Activated CD4-positive, alpha-beta memory T cell treated with anti-CD3 and anti-CD28 coated beads, Interleukin-2, amount 10 ng/mL, durations not matched to agents 7 days and 5 days (primary cell): ENCODE measurements at places on chromosomes 1 and 21. TPM values are rescaled to one million over a fixed set of nuclear protein-coding genes. Genes with fewer than 3 reads are reported as not detected.
A peak's percentile ranks its signal among the peaks of the same experiment; 100 is the strongest.

- DNase-seq = peak; percentile 17
These were observed 131.9 kb downstream of the CRB1 start for GRCh38 chr1:197399755-197400521.

- DNase-seq = no peak
These were observed 74.8 kb upstream of the TINAGL1 start for GRCh38 chr1:31501505-31501904.

DNA sequence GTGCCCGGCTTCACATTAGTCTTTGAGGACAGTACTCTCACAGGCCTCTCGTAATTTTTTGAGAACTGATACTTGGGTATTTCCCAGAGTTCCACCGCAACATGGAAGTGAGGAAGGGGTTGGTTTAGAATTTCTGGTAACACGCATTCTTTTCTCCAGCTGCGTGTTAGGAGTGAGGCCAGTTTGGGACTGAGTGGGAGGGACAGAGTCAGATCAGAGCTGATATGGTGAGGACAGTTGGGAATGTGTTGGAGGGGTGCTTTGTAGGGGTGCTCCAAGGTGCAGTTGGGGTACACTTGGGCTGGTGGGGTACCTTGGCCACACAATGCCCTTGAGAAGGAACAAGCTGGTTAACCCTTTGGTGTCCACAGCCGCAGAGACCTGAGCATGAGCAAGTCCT is 6.7 kb downstream of the FBXO6 start:
- DNase-seq = no peak

DNA sequence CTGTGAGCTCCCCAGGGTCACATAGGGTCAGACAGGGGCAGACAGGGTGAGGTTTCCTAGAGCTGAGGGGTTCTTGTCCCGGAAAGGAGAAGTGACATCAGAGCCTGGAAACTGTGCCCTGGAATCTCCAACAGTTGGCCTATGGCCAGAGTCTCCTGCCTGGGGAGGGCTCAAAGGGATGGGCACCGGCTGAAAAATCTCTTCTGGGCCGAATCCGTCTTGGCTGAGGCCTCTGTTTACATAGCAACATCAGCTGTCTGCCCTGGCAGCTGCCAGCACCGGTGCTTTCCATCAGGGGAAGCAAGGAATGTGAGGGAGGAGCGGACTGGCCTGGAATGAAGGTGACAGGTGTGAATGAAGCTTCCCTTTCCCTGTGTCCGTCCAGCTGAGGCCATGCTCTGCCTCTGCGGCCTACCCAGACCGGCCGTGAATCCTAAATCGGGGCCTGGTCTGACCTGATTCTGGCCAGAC is 30.7 kb downstream of the VASH2 start:
- peak; percentile 11 for DNase-seq

DNA sequence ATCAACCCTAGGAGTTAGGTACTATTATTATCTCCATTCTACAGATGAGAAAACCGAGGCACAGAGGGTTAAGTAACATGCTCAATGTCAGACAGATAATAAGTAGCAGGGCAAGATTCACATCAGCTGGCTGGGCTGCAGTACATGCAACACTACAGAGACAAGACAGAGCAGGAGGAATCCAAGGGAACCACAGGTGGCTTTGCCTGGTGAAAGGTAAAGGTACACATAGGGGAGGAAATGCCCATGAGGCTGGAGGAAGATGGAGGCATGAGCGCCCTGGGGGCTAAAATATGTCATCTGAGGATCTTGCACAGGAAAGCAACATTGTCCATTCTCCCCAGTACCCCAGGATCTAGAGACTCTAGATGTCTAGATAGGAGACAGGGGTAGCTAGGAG is 8.4 kb downstream of the ZBTB21 start:
- DNase-seq = no peak

DNA sequence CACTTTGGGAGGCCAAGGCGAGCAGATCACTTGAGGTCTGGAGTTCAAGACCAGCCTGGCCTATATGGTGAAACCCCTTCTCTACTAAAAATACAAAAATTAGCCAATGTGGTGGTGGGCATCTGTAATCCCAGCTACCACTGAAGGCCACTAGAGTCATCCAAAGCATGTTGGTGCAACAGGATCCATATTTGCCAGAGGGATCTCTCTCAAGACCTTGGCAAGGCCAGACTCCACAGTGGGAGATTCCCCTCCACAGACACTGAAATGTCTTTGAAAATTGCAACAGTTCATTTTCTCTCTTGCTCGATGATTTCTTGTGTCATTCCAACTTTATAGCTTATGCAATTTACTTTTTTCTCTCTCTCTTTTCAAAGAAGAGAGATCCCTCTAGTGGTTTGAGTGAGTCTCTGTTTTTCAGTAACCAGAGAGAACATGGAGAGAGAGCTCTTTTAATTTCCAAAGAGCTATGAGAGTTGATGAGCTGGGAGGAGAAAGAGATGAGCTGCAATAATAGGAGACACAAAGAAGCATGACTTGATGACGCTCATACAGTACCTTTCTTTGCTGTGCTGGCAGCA is 176.8 kb upstream of the USP25 start:
- DNase-seq = no peak

DNA sequence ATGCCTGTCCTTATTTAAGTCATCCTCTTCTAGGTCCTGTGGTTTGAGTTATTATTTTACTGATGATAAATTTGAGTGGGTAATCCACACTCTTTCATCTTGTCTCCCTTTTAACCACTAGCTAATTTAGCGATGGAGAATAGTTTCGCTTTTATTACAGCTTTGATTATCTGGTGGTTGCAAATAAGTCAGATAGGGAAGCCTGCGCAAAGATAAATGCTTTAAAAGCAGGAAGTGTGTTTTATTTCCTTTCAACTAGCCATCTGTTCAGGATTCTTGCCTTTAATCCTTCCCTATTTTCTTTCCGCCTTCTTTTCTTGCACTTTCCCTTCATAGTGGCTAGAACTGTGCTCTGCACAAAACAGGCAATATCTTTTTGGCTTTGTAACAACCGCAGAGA is 129.0 kb downstream of the TGFB2 start:
- no peak for DNase-seq

COA6 gene
- total RNA-seq = 39.7 TPM

NBPF20 gene
- 0.90 TPM for total RNA-seq

RASSF5 gene
- total RNA-seq = 213 TPM

AK4 gene
- 56.2 TPM for total RNA-seq
